Activated naive CD8-positive, alpha-beta T cell treated with anti-CD3 and anti-CD28 coated beads, Interleukin-2, amount 10 ng/mL, durations not matched to agents 7 days and 5 days (primary cell): ENCODE measurements at places on chromosomes 6 and 20.

DNA sequence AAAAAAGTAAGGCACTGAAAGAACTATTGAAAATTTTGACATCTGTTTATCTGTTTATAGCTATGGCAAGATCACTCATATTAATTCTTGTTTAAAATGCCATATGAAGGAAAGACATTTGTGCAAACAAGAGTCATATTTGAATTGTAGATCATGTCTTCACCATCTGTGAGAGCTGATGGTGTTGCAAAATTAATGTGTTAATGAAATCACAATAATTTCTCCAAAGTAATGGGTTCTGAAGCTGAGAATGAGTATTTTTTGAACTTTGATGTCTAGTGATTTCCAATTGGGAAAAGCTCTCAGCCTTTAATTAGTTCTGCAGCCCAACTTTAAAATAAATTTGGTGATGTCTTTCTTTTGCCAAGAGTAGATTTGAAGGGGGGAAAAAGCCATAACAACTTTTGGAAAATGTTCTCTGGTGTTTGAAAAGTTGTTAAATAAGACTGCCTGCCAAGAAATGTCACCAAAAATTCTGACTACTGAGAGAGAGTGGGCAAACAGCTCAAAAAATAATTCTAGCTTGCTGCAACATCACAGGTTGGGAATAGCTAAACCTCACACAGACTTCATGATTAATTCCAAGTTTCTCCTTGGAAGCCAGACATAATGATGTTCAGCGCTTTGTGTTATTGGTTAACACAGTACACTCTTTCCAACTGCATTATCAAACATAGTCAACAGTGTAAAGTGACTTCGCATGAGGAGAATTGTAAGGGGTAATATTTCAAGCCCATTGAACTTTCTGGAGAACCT is 142.6 kb downstream of the SOBP start:
- DNase-seq, result no peak

GRCh38 chr6:39003072-39003471 is 45.5 kb upstream of the GLP1R start:
- no peak for DNase-seq

GRCh38 chr6:136920671-136921380 is 1.3 kb upstream of the SLC35D3 start:
- DNase-seq, result peak; percentile 34

- peak; percentile 49 for DNase-seq
Observed at GRCh38 chr6:13488015-13488895, 855 bp upstream of the GFOD1 start.

DNA sequence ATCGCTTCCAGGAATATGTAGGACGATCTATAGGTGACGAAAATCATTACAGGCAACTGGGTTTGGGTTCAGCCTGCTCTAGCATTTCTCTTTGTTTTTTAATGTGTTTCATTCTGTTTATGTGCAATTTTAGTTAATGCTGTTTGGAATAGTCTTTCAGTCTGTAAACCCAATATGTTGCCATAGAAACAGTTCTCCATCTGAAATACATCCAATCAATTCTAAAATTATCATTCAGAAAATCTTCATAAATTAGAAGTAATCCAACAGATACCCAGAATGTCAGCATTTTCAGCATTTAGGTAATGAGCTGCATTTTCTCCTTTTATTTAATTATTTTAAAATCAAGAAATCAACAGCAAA is 34.8 kb upstream of the COL9A1 start:
- no peak for DNase-seq

GRCh38 chr6:136410201-136411024 is 120.8 kb upstream of the BCLAF1 start:
- no peak for DNase-seq

DNA sequence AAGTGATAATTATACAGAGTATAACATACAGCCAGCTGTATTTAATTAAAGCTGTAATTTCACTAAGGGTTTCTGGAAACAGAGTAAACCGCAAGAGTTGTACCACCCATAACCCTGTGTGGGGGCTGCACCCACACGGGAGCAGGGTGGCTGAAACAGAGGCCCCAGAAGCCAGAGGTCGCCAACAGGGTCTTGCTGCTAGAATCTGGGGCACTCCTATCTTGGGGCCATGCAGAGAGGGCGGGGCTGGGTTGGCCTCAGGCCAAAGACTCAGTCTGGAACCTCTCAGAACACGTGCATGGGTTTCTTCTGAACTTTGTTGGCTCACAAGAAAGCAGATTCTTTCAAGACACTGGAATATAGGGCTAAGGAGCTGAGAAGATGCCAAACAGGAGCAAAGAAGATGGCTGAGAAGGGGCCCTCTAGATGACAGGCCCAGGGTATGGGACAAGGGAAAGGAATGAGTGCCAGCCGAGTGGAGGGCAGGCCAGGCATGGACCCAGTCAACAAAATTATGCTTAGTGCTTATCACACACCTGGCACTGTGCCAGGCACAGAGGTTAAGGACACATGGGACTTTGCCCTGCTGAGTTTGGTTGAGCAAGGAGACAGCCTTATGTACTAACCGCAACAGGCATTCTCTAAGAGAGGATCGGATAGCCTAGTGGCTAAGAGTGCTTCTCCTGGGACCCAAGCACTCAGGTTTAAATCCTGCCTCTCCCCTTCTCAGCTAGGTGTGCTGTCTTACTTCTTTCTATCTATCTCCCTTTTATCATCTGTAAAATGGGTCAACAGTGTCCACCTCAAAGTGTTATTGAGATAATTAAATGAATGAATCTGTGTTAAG is 96.6 kb upstream of the FOXP4 start:
- no peak for DNase-seq

- no peak for DNase-seq
Observed at GRCh38 chr6:158408552-158409130, 96.4 kb downstream of the TULP4 start.

GRCh38 chr20:38842558-38842981 is 37.1 kb downstream of the PPP1R16B start:
- no peak for DNase-seq

DNA sequence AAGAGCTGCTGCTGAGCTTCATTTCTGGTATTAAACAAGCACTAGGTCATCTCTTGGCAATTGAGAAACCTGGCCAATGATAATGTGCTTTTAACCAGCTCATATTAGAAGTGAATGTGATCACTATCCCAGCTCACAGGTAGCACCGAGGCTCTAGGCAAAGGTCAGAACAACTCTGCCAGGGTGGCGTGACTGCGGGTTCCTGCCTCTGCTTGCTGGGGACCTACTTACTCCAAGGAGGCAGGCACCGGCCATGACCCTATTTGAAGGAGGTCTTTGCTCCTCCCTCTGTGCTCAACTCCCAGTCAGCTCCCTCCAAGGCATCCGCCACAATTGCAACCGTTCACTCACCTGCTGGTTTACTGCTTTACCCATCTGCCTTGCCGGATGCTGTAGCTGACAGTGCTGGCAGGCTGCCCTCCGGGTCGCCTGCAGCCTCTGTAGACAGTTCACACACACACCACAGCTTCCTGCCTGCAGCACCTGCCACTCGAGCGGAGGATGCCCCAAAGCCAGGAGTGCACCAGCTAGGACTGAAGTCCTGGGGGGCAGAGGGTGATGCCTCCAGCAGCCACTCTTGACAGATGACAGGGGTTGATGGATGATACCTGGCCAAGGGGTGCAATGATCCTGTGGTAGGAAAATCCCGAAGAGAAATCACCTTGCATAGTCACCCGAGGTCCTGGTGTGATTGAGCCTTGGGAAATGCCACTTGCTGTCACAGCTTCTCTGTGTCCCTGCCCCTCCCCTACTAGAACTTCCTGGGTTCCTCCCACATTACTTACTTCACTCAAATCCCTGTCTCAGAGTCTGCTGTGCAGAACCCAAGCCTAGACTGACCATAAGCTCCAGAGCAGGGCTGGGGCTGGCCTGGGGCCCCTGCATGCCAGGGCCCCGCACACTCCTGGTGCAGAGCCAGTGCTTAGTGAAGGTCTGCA is 8.8 kb upstream of the VSX1 start:
- peak; percentile 64 for DNase-seq

DNA sequence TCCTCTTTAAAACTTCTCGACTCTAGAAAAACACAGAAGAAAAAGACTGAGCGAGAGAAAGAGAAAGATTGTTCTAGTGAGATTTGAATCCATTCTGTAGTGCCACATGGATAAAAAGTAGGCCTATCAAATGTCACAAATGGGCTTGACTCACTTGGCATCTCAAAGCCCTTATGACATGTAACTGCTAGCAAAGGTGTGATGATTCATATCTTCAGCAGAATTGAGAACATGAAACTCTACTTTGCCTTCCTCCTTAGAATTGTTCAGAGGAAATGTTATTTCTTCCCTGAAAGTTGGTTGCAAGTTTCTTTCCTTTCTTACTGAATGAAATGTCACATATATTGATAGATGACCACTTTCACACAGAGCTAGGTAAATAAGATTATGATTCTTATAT is 40.4 kb upstream of the DUSP22 start:
- no peak for DNase-seq

GRCh38 chr20:46713957-46714834 is 4.7 kb downstream of the SLC2A10 start:
- no peak for DNase-seq

DNA sequence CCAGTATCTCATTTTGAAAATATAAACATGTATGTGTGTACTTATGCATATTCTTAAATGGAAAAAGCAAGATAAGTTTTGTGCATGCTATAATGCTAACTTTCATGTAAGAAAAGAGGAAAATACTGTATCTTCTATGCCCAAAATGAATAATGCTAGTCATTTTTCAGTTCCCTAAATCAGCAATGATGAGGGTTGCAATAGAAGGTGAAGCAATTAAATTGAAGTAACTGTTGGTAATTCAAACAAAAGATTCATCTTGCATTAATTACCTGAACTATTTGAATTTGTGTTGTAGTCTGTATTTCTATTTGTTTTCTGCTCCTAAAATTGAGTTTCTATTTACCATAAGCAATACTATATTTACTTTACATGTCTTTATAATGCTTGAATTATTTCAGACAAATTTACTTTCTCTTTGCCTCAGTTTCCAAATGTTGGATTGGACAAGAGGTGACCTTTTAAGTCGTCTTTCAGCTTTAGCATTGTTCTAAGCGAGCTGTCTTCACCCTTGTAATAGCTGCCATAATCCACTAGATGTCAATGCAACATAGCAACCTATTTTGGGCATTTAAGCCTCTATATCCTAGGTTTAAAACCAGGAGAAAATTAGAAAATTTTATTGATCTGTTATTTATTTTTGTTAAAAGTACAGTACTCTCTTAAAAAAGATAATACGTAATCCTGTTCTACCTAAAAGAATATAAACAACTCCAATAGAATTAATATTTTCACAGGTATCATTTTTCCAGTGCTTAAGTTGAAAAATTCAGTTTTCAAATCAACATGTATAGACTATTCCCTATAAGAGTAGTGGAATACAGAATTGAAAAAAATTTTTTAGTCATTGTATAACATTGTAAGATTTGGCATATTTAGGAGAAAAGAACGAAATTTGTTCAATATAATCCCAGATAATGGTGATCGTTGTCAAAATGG is 52.3 kb upstream of the IFNGR1 start:
- DNase-seq, result no peak

DNA sequence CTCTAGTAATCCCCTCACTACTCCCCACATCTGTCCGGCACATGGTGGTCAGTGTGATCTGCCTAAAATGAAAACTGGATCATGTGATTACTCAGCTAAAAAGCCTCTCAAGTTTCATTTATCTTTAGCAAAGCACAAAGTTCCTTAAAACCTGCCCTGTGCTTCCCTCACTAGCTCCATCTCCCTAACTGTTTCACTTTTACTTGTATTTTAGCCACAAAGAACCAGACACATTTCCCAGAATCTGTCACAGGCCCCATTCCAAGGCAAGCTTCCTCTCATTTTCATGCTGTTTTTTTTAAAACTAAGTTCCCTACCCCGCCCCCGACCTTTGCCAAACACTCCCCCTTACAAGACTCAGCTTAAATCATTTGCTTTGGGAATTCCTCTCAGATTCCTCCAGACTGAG is 8.9 kb upstream of the IGF2R start:
- DNase-seq, result no peak

DNA sequence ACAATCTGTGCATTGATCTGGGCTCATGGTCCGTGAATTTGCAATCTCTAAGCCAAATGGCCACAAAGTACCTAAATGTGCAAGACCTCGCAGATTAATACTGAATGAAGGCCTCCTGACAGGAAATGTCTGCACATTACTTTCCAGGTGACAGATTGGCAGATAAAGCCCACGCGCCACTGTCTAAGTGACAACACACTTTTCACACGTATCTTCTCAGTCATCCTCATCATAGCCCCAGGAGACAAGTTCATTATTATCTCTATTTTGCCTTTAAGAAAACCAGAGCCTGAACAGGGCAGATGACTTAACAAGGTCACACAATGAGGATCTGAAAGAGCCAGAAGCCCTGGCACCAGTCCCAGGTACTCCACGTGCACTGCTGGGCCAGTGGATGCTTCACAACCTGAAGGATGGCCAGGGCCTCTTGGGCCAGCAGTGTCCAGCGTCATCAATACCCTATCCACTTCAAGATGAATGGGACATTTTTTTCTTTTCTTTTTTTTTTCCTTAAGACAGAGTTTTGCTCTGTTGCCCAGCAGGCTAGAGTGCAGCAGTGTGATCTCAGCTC is 266.3 kb downstream of the PTPRT start:
- no peak for DNase-seq

- DNase-seq, result no peak
Observed at GRCh38 chr20:59664421-59664941, 60.1 kb downstream of the PHACTR3 start.

DNA sequence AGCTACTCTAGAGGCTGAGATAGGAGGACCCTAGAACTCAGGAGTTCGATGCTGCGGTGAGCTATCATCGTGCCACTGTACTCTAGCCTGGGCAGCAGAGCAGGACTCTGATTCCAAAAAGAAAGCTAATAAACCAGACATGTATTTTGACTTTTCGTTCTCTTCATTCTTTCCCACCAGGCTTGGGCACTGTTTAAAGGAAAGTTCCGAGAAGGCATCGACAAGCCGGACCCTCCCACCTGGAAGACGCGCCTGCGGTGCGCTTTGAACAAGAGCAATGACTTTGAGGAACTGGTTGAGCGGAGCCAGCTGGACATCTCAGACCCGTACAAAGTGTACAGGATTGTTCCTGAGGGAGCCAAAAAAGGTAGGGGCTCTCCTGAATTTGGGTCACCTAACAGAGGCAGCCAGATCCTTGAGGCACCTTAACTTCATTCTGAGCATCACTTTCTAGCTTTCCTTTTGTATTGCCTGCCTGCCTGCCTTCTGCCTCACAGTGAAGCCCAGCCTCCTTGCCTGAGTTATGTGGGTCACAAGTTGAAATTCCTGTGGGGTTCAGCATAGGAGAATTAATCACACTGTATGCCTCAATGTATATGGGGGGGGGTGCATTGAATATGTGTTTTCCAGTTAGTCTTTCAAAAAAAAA is 3.2 kb downstream of the IRF4 start:
- no peak for DNase-seq

GRCh38 chr6:45687570-45687969 is 309.8 kb upstream of the SUPT3H start:
- DNase-seq, result no peak
